ENCODE measurements at places on chromosomes 2 and 18.
A peak's percentile ranks its signal among the peaks of the same experiment; 100 is the strongest.

DNA sequence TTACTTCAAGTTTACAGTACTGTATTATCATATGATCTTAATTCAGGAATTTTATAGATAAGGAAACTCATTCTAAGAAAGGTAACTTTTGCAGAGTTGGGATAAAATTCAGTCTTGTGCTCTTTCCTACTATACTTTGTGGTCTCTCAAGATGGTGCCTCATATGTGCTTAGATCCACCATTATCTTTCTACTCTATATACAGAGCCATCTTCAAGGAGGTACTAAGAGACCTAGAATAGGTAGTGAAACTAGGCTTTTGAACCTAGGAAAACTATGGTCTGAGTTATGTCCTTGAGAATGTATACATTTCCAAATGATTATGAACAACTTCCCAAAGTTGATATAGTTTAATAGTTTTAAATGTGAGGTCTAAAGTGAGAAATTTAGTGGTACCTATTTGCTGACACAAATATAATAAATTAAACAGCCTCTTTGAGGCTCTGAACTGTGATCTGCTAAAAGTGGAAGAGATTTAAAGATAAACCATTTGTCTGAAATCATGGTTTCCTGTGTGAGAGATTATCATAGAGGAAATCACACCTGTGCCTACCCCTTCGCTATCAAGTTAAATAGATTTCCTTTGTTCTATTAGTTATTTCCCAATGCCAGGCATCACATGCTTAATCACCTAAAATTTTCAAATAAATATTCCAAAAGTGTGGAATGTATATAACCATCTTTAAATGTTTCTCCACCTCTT, 27.2 kb downstream of the ACAA2 start:
- H3K27ac ChIP-seq: no peak overlapping the region
- no peak for DNase-seq
- H3K4me3 ChIP-seq: no peak overlapping the region
- peaks cover 54% of the 10 kb centered on the region for H3K36me3 ChIP-seq
- H3K27me3 ChIP-seq: no peaks in the 10 kb centered on the region
- H3K4me1 ChIP-seq: peaks cover 34% of the 10 kb centered on the region

- no peak overlapping the region for H3K4me3 ChIP-seq
- H3K4me1 ChIP-seq: no peaks in the 10 kb centered on the region
- H3K36me3 ChIP-seq: no peaks in the 10 kb centered on the region
Measured at GRCh38 chr18:50093366-50094064, 101.4 kb downstream of the MYO5B start.

GRCh38 chr18:35467624-35468016, 30.1 kb downstream of the INO80C start:
- H3K4me3 ChIP-seq: no peak overlapping the region
- no peaks in the 10 kb centered on the region for H3K27me3 ChIP-seq
- DNase-seq: no peak

GRCh38 chr2:231866450-231866849, 59.7 kb downstream of the NPPC start:
- peaks cover 10% of the 10 kb centered on the region for H3K27me3 ChIP-seq
- no peak overlapping the region for H3K27ac ChIP-seq
- H3K4me1 ChIP-seq: no peaks in the 10 kb centered on the region
- H3K36me3 ChIP-seq: peaks cover 5% of the 10 kb centered on the region
- no peak overlapping the region for H3K4me3 ChIP-seq
- DNase-seq: no peak

- peaks cover 53% of the 10 kb centered on the region for H3K4me1 ChIP-seq
- peak overlapping the region; percentile 96 for H3K4me3 ChIP-seq
- H3K36me3 ChIP-seq: peaks cover 4% of the 10 kb centered on the region
- peak; percentile 48 for DNase-seq
- H3K27ac ChIP-seq: peak overlapping the region; percentile 86
- no peaks in the 10 kb centered on the region for H3K27me3 ChIP-seq
Measured at GRCh38 chr2:61537277-61537949, 743 bp downstream of the XPO1 start.

GRCh38 chr2:121258051-121258450, 27.0 kb downstream of the TFCP2L1 start:
- no peaks in the 10 kb centered on the region for H3K36me3 ChIP-seq
- peaks cover 8% of the 10 kb centered on the region for H3K27me3 ChIP-seq
- no peak for DNase-seq
- H3K27ac ChIP-seq: no peak overlapping the region

GRCh38 chr2:160822006-160822405, 328.4 kb upstream of the RBMS1 start:
- H3K27me3 ChIP-seq: no peaks in the 10 kb centered on the region
- H3K4me1 ChIP-seq: no peaks in the 10 kb centered on the region
- no peak for DNase-seq
- H3K36me3 ChIP-seq: no peaks in the 10 kb centered on the region
- H3K4me3 ChIP-seq: no peak overlapping the region
- no peak overlapping the region for H3K27ac ChIP-seq

DNA sequence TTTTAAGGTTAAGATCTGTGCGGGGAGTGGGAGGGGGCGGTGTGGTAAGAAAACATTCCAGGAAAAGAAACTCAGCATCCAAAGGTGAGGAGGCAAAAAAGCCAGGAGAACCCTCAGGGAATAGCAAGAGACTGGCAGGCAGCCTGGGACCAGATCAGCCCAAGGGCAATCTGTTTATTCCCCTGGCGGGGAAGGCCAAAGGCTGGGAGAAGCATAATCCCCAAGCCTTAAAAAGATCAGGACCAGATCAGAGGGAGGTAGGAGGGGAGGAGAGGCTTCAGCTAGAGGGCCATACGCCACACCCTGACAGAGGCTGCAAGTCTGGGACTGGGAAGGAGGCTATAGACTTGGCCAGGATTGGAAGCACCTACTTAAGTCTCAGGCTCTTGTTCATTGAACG, 163.0 kb upstream of the PXDN start:
- H3K27ac ChIP-seq: no peak overlapping the region
- H3K4me1 ChIP-seq: peaks cover 4% of the 10 kb centered on the region
- H3K36me3 ChIP-seq: no peaks in the 10 kb centered on the region
- DNase-seq: no peak
- no peak overlapping the region for H3K4me3 ChIP-seq
- peaks cover 17% of the 10 kb centered on the region for H3K27me3 ChIP-seq

GRCh38 chr18:46096651-46097300, 1.3 kb downstream of the ATP5F1A start:
- H3K4me3 ChIP-seq: peak overlapping the region; percentile 99
- peak overlapping the region; percentile 99 for H3K27ac ChIP-seq
- H3K4me1 ChIP-seq: peaks cover 49% of the 10 kb centered on the region
- no peaks in the 10 kb centered on the region for H3K36me3 ChIP-seq
- no peaks in the 10 kb centered on the region for H3K27me3 ChIP-seq
- no peak for DNase-seq

DNA sequence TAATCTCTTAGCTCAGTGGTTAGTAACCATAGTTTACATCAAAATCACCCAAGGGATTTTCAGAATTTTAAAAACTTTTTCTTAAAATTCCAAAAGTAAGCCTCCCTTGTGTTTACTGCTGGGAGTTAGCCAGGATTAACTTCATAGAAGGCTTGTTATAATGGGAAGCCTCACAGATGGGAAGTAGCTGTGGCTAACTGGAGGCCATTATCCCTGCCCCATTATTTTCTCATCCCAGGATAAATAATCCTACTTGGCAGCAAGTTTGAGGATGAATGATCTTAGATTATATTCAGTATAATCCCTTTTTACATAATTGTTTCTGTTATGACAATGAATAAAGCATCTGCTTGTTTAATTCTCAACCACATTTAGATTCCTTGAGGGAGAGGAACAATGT, 25.5 kb downstream of the PLEK start:
- H3K27ac ChIP-seq: no peak overlapping the region
- H3K4me1 ChIP-seq: peaks cover 24% of the 10 kb centered on the region
- no peak overlapping the region for H3K4me3 ChIP-seq
- DNase-seq: no peak

DNA sequence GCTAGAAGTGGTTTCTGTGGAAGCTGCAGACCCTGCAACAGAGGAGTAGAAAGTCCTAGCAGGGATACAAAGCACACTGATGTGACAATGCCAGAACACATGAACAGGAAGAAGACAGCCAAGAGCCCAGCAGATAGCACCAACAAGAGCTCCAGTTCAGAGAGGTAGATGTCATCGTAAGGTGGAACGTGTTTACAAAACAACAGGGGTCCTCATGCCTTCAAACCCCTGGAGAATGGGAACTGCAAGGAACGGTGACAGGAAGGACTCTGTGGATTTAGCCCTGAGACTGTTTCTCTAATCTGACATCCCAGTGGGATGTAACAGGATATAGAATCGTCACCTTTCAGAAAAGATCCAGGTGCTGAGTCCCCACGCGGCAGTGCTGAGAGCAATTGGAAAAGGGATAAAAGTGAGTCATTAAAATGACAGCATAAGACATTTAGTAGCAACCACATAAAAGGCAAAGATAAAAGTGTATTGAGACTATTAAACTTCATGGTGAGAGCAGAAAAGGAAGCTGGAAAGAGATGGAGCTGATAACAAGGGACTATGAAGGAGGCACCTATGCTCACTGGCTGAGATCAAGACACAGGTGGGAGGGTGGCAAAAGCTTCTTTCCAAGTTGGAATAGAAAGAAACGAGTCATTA, 195.2 kb downstream of the FBXO15 start:
- H3K4me3 ChIP-seq: no peak overlapping the region
- H3K27ac ChIP-seq: no peak overlapping the region
- H3K36me3 ChIP-seq: no peaks in the 10 kb centered on the region
- no peak for DNase-seq
- H3K27me3 ChIP-seq: peaks cover 3% of the 10 kb centered on the region

DNA sequence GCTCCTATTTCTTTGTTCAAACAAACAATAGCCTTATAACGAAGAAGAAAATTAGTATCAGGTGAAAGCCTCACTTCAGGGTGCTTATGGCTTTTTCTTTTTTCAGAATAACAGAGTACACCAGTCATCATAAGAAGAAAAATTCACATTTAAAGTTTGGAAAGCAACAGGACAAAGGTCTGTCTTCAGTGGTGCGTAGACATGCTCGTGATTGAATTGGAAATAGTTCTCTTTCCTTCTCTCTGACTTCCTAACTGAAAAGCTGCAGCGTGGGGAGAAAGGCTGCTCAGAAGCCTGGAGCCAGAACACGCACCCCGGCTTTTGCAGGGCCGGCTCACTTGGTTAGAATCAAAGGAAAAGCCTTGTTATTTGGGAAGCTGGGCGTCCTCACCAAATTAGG, 127.6 kb upstream of the ZNF516 start:
- H3K4me1 ChIP-seq: peaks cover 19% of the 10 kb centered on the region
- H3K4me3 ChIP-seq: no peak overlapping the region
- H3K36me3 ChIP-seq: no peaks in the 10 kb centered on the region
- DNase-seq: no peak
- H3K27me3 ChIP-seq: peaks cover 32% of the 10 kb centered on the region

- no peak overlapping the region for H3K27ac ChIP-seq
- no peak for DNase-seq
- no peaks in the 10 kb centered on the region for H3K36me3 ChIP-seq
- no peaks in the 10 kb centered on the region for H3K27me3 ChIP-seq
Measured at GRCh38 chr2:217835931-217836891, 166.6 kb downstream of the TNS1 start.

GRCh38 chr2:11405599-11406266, 60.2 kb downstream of the E2F6 start:
- H3K27me3 ChIP-seq: peaks cover 8% of the 10 kb centered on the region
- no peaks in the 10 kb centered on the region for H3K4me1 ChIP-seq
- H3K36me3 ChIP-seq: no peaks in the 10 kb centered on the region
- no peak overlapping the region for H3K4me3 ChIP-seq
- no peak for DNase-seq
